Fibroblast of upper back skin (primary cell): ENCODE measurements at places on chromosomes 11 and 22.
A peak's percentile ranks its signal among the peaks of the same experiment; 100 is the strongest.

GRCh38 chr22:25364736-25365241 is 145.3 kb downstream of the CRYBB2 start:
- no peak for DNase-seq

GRCh38 chr22:43516996-43517635 is 105.3 kb downstream of the MPPED1 start:
- no peak for DNase-seq

- no peak for DNase-seq
Observed at GRCh38 chr11:134529212-134530096, 117.4 kb upstream of the B3GAT1 start.

DNA sequence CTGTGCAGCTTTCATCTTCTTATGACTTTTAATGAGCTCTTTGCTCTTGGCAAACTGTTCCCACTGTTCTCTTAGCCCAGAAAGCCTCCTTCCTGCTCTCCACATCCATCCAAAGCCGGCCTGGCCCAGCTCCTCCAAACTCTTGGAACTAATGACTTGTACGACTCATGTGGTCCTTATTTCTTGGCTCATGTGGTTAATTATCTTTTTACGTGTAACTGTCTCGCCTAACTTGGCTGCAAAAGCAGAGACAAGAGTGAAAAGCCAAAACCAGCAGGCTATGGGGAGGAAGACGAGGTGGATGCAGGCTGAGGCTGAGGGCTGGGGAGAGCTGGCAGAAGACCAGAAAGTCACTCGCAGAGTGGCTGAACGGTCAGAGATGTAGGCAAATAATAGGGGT is 5.5 kb downstream of the CSNK2A3 start:
- DNase-seq = no peak

GRCh38 chr11:17718510-17718962 is 835 bp upstream of the MYOD1 start:
- DNase-seq = no peak

DNA sequence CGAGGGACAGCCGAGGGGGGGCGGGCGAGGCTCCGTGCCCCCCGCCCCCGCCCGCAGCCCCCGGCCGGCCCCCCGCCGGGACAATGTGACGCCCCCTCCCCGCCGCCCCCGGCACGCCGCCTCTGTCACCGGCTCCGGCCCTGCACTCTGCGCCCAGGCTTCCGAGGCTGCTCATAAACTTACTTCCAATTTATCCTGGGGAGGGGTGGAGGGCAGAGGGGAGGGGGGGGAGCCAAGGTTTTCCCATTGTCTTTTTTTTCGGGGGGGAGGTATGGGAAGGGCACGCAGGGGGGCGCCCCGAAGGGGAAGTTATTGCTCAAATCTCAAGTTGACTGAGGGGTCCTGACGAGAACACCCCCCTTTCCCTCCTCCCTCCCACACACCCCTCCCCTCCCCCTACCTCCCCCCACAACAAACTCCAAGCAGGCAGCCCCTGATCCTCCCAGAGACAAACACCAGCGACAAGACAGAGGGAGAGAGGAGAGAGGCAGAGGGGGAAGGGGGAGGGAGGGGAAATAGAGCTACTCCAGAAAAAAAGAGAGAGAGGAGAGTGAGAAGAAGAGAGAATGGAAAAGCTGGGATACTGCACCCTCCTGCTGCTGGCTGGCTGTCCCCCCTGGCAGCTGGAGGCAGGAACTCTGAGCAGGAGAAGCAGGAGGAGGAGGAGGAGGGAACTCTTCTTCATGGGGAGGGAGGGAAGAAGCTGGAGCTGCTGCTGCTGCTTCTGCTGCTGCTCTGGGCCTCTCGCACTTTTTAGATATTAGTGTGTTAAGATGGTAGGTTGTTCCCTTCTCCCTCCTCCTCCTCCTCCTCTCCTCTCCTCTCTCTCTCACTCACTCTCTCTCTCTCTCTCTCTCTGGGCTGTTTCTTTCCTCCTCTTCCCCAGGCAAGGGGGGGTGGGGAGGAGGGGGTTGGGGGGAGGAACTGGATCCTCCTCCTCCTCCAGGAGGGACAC is 631 bp downstream of the PHF21A start:
- DNase-seq = peak; percentile 80

DNA sequence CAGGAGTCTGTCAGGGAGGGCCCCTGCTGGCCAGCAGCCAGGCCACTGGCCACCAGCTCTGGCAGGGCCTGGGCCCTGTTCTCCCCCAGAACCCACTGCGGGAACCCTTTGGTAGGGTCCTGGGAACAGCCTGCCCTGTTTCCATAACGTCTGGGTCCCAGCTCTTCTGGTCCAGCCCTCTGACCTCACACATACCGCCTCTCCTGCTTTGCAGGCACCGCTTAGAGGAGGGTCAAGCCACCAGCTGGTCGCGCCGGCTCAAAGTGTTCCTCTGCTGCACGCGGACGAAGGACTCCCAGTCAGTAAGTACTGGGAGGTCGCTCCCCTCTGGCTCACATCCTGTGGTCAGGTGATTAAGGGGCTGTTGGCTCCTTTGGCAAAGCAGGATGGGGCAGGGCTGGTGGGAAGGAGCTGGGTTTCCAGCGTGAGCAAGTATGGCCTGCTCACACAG is 26.6 kb upstream of the MYRF start:
- peak; percentile 21 for DNase-seq

DNA sequence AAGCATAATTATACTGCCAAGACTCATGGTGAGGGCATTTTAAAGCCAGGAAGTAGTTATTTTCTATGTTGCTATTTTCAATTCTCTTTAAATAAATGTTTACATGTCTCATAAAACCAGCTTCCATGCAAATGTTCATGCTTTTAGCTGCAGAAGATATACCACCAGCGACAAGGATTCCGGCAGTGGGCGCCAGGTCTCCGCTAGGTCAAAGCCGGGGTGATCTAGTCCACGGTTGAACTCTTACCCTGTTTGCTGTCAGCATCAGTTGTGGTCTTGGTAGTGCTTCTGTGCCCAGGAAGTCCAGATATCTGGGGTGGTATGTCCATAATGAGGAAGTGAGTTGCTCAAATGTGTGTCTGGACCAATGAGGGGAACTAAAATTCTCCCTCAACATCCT is 265.7 kb downstream of the BRD1 start:
- no peak for DNase-seq

GRCh38 chr22:29122041-29122440 is 49.2 kb downstream of the KREMEN1 start:
- DNase-seq = no peak

- DNase-seq = peak; percentile 95
Observed at GRCh38 chr11:34427186-34427805, 11.4 kb upstream of the CAT start.

- DNase-seq = peak; percentile 41
Observed at GRCh38 chr11:121703201-121703600, 250.4 kb upstream of the SORL1-AS1 start.

DNA sequence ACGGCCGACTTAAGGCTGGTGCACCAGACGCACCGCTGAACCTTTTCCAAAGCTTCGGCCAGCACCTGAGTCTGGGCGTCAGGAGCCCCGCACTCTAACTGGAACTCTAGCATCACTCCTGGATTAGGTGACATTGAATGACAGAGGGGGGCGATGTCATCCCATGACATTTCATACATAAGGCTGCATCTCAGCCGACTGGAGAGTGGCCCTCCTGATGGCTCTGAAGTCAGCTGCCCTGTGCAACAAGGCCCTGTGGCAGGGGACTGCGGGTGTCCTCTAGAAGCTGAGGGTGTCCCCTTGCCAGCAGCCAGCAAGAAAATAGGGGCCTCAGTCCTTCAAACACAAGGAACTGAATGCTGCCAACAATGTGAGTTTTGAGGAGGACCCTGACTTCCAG is 10.1 kb upstream of the FADS3 start:
- no peak for DNase-seq

DNA sequence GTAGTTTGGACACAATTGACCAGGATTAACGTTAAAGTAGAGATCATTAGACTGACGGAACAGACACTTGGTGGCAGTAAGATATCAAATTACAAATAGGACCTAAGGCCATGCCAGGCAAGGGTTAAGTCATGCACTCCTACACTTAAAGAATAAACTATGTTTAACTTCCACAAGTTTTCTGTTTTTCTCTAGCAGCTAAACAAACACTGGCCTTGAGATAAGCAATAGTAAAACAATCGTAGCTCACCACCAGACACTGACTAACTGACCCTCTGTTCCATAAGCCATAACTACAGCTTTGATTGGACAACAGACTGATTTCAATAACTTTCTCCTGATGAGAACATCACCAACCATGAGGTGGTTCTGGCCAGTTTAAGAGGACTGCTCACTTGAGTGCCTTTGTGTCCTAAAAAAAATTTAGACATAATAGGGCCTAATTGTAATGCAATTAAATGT is 2.0 kb upstream of the CEP126 start:
- DNase-seq = no peak

DNA sequence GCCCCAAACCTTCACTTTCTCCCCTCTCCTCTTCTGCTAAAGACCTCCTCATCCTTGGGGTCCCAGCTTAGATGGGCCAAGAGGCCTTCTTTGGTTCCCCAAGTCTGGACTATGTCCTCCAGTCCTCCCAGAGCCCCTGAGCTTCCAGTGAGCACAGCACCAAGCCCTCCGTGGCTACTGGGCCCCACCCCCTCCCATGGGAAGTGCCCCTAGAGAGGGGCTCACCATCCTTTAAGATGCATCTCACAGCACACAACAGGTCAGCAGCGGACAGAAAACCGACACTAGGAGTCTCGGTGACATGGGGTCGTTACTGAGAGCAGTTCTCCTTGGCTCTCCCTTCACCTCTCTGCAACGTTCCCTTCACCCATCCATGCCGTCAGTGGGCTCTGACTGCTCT is 2.7 kb downstream of the LRRC32 start:
- DNase-seq = no peak

DNA sequence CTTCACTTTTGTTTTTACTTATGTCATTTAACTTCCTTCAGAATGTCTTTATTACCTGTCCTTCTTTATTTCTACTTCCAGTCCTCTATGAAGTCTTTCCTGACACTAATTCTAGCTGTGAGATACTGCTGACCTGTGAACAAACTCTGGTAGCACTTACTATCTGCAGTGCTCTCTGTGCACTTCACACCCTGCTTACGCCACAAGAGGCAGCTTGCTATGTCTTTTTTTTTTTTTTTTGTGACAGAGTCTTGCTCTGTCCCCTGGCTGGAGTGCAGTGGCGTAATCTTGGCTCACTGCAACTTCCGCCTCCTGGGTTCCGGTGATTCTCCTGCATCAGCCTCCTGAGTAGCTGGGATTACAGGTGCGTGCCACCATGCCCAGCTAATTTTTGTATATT is 10.7 kb downstream of the STIM1 start:
- DNase-seq = no peak

DNA sequence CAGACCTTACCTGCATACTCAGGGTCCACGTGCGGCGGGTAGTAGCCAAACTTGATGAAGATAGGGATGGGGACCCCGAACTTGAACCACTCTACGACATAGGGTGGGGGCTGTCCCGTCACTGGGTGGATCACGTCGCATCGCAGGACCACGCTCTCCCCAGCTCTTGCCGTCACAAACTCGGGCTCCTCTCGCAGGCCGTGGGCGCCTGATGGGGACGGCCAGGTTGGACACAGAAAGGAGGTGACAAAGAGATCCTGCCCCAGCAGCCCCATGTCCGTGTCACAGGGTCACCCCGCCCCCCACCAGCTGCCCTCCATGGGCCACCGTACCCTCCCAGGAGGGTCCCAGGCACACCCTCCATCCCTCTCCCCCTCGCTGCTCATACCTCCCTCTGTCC is 10.7 kb downstream of the IGSF9B start:
- DNase-seq = no peak

DNA sequence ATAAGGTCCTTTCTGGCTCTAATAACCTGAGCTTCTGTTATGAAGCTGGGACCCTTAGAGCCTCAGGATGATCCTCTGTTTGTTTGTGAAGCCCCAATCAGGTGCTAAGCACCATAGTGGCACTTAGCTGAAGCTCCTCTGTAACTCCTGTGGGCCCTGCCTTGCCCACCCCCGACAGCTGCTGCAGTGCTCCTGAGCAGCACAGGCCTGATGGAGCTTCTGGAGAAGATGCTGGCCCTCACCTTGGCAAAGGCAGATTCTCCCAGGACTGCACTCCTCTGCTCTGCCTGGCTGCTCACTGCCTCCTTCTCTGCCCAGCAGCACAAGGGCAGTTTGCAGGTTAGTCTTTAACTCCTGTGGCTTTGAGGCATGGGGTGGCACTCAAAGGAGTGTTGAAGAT is 19.0 kb upstream of the CCDC134 start:
- DNase-seq = no peak

- DNase-seq = no peak
Observed at GRCh38 chr22:37409459-37410050, 17.7 kb downstream of the ELFN2 start.

DNA sequence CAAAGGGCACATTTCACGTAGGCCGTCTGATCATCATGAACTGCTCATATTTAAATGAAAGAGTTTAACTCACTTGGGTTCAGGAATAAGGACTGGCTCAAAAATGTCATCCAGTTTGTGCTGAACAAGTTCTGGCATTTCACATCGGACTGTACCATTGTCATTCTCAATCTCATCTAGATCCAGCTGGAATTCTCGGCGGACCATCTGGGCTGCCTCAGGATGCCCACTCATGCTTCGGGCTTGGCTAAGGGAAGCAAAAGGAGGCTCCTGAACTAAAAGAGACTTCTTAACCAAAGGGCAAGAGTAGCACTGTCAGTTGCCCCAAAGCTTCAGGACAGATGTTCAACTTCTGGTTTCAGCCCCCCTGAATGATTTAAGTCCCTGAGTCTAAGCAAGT is 40.2 kb downstream of the F2 start:
- no peak for DNase-seq

GRCh38 chr22:40004836-40005235 is 10.1 kb downstream of the FAM83F start:
- no peak for DNase-seq

- no peak for DNase-seq
Observed at GRCh38 chr22:47129902-47130635, 367.6 kb downstream of the TBC1D22A start.

GRCh38 chr11:94544646-94545263 is 1.0 kb downstream of the FUT4 start:
- DNase-seq = no peak

- no peak for DNase-seq
Observed at GRCh38 chr11:113278481-113278880, 35.9 kb upstream of the TTC12 start.

DNA sequence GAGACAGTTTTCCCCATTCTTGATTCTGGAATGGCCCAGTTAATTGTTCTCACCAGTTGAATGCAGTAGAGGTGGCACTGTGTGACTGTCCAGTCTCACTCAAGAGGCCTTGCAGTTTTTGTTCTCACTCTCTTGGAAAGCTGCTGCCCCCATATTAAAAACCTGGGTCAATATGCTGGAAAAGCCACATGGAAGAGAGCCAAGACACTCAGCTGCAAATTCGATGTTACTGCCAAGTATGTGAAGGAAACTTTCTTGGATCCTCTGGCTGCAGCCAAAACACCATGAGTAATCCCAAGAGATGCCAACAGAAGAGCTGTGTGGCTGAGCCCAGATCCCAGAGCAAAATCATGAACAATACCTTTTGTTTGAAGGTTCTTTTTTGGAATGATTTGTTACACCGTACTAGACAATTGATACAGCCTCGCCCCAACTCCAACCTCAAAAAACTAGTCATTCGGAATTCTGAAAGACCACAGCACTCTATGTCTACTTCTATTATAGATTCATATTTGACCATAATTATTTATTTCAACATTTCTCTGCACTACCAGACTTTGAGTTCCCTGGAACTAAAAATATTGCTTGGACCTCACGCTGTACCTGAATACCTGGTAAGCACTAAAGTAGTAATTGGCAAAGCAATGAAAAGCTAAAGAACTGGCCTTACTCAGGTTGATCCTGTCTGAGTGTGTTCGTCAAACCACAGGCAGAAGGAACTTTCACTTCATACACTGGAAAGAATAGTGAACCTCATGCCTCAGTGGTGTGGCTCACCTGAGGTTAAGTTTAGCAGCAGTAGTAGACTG is 378.8 kb downstream of the ETS1 start:
- DNase-seq = peak; percentile 98

- DNase-seq = no peak
Observed at GRCh38 chr22:22700631-22701030, 56.2 kb downstream of the GGTLC2 start.
